NCI-H1930 (cell line): ENCODE measurements at places on chromosomes 1 and 21.
A peak's percentile ranks its signal among the peaks of the same experiment; 100 is the strongest.

DNA sequence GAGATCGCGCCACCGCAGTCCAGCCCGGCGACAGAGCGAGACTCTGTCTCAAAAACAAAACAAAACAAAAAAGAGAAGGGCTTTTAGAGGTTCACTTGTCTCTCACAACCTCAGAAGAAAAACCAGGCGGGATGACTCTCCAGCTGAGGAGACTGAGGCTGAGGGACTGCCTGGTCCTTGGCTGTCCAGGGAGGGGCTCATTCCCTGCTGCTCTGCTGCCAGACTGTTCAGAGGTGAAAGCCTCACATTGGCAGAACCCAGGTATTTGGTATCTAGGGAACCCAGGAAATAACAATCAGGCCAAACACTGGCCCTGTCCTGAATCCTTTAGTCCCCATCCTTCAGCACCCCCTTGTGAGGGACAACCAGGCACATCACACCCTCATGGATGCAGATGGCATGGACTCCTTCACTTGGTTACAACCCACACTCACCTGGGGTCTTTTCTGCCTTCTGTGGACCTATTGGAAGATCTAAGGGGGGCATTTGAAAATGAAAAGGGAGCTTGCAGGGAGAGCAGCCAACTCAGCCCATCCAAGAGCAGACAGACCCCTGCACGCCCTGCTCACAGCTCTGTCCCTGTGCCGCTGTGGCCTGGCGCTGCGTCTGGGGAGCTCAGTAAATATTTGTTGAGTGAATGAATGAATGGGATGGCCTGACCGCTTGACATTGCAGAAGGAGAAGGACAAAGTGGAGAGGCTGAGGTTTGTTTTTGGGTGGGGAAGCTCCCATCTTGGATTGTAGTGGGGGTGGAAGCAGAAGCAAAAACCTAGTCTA lies 33.4 kb downstream of the CD247 start:
- no peak for DNase-seq

- DNase-seq = no peak
Observed at GRCh38 chr21:36388096-36388495, 2.9 kb downstream of the CHAF1B start.

DNA sequence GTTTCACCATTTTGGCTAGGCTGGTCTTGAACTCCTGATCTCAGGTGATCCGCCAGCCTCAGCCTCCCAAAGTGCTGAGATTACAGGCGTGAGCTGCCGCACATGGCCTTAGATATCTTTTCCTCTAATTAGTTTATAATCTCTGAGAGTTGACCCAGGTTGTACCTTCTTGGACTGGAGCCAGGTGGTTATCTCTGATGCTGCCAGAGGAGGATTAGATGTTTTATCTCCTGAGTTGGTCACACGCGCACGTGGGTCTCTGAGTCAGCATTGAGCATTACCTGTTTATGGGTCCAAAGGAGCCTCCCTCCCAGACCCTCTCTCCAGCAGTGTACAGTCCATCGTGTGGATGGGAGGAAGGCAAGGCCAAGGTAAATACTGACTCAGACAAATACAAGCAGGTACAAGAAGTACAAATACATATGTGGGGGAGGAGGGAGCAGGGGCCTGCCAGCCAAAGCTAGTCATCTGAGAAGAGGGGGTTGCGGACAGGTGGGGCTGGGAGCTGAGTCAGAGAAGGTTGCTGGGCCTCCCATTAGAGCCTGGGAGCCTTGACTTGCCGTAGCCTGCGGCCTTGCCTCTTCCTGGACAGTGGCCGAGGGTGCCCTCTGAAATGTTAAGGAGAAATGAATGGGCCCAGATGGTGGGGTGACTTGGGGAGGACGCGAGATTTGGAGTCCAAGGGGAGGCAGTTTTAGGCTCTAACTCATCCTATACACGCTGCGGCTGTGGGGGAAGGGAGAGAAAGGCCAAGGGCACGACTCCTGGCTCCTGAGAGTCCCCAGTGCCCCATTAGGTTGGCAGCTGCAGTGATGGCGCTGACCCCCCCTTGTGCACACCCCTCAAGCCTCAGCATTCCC lies 13.1 kb downstream of the IL6R start:
- DNase-seq = no peak

GRCh38 chr1:243343970-243344937 lies 88.4 kb downstream of the SDCCAG8 start:
- peak; percentile 71 for DNase-seq

GRCh38 chr1:101167891-101168290 lies 68.9 kb upstream of the S1PR1 start:
- DNase-seq = no peak

GRCh38 chr1:1836119-1836518 lies 54.8 kb downstream of the GNB1 start:
- no peak for DNase-seq

GRCh38 chr1:55611123-55611522 lies 396.0 kb upstream of the USP24 start:
- no peak for DNase-seq

- DNase-seq = no peak
Observed at GRCh38 chr1:68975212-68975933, 478.5 kb upstream of the DEPDC1 start.

GRCh38 chr1:205316161-205316566 lies 5.4 kb downstream of the NUAK2 start:
- no peak for DNase-seq

GRCh38 chr1:15023205-15023604 lies 130.3 kb upstream of the TMEM51 start:
- DNase-seq = no peak

DNA sequence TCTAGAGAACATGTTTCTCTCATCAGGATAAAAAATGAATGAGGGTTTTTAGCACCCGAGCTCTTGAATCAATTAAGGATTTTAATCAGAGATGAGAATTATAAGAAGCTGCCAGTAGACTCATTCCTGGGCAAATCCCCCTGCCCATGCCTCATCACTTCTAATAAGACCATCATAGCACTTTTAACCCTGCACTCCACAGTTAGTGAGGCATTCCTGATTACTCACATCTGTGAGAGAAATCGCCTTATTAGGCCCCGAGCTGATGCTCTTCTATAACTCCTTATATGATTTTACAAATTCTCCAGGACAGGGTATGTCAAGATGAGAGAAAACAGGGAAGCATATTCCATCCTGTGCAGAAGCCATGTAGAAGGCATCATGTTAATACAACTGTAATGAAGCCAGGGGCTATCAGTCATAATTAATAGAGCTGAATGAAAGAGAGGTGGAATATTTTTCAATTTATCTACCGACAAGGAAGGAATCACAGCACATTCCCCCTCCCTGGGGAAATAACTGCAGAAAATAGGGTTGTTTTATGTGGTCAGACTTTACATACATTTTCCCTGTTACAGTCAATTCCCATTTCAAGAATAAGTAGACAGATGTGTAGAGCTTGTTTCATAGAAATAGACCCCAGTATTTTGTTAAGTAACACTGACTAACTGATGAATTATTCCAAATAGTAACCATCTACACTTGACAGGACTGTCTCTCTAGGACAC lies 272.7 kb downstream of the HHIPL2 start:
- no peak for DNase-seq

DNA sequence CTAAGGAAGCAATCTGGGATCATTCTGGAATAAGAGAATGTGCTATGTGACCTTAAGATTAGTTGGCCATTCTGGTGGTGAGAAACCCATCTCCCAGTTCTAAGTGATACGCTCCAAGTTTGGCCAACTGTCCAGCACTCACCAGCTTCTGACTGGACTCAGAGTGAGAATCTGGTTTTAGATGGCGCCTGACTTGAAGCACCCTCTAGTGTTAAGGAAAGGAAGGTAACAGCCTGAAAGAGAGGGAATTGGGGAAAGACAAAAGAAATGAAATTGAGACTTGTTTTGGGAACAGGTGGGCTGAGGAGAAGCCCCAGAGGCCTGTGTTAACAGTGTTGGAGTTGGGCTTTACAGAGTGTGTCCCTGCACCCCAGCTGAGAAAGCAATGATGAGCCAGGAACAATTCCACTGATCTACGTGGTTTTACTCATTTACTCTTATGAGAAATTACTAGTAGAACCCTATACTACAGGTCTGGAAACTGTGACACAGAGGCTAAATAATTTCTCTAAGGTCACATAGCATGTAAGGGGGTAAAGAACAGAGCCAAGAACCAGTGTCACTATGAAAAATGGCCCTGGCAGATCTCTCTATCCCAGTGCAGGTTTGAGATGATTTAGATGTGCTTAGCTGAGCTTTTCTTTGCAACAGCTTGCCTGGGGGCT lies 9.3 kb upstream of the FCAMR start:
- no peak for DNase-seq

- DNase-seq = no peak
Observed at GRCh38 chr1:26972390-26972789, 12.1 kb upstream of the KDF1 start.

- no peak for DNase-seq
Observed at GRCh38 chr1:222009105-222009730, 267.3 kb upstream of the DUSP10 start.

- DNase-seq = no peak
Observed at GRCh38 chr1:175157200-175157599, 35.4 kb downstream of the KIAA0040 start.

DNA sequence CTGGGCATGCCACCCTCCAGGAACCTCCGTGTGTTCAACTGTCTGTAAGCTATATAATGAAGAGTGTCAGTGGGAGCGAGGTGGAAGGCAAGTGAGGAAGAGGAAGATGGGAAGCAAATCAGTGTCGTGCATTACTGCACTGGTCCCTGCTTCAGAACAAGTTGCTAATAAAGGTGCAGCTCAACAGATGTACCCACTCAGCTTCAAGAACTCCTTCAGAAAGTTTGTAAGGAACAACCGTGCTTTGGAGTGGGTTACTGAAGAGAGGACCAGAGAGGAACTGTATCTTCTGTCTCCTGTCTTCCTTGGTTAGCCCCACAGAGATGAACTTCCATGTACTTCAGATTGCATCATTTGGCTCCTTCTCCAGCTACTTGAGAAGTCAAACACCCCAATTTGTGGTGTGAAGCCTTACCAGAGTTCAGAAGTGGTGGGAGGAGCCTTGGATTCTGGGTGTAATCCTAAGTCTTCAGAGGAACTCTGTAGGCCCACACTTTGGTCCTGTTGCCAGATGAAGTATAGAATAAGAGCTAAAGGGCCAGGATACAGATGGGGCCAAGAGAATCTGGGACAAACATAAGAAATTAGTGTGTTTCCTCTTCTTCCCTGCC lies 290.5 kb upstream of the PROX1 start:
- DNase-seq = no peak

GRCh38 chr1:204736836-204737235 lies 51.3 kb upstream of the LRRN2 start:
- no peak for DNase-seq

GRCh38 chr21:15559660-15560059 lies 170.1 kb upstream of the USP25 start:
- no peak for DNase-seq

DNA sequence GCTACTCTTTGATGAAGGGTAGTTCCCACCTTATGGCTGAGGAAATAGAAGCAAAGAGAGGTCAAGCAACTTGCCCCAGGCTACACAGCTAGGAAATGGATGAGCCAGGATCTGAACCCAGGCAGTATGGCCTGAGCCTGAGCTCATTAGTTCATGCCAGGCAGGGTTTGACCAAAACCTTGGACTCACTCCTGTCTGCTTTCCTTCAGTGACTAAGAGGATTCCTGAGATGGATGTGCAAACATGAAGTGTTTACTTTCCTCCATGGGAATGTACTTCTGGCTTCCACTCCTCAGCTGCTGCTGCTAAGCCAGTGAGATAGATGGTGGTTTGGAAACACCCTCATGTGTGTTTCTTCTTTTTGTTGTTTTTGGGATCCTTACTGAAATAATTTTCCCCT lies 35.1 kb upstream of the ERRFI1 start:
- no peak for DNase-seq

DNA sequence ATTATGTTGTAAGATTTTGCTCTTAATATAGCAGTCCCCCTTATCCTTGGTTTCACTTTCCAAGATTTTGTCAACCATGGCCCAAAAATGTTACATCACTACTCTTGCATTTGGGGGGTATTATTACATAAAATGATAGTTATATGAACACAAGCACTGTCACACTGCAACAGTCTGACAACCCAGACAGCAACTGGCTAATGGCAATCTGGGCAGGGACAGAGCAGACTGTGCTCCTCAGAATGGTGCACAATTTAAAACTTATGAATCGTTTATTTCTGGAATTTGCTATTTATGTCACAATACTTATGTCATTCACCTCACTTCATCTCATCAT lies 2.1 kb upstream of the IVNS1ABP start:
- no peak for DNase-seq

GRCh38 chr1:30887485-30888315 lies 20.9 kb downstream of the SDC3 start:
- DNase-seq = no peak

DNA sequence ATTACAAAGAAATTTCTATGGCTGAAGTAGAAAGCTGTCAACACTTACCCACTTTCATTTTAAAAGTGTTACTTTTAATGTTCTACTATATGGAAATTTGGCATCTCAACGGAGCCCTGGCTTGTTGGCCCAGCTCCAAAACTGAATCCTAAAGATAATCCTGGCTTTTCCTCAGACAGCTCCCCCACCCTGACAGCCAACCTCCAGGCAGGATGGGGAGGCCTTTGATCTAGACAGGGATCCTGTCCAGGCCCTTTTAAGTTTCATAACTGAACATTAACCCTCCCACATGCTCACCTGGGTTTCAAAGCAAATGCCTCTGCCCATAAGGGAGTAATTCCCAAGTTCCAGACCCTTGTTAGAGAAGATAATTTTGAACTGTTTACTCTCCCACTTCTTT lies 99.3 kb upstream of the RALGPS2 start:
- DNase-seq = no peak

- DNase-seq = no peak
Observed at GRCh38 chr1:61277121-61277690, 194.8 kb downstream of the NFIA start.

- DNase-seq = no peak
Observed at GRCh38 chr1:32926562-32926961, 25.4 kb upstream of the TMEM54 start.

DNA sequence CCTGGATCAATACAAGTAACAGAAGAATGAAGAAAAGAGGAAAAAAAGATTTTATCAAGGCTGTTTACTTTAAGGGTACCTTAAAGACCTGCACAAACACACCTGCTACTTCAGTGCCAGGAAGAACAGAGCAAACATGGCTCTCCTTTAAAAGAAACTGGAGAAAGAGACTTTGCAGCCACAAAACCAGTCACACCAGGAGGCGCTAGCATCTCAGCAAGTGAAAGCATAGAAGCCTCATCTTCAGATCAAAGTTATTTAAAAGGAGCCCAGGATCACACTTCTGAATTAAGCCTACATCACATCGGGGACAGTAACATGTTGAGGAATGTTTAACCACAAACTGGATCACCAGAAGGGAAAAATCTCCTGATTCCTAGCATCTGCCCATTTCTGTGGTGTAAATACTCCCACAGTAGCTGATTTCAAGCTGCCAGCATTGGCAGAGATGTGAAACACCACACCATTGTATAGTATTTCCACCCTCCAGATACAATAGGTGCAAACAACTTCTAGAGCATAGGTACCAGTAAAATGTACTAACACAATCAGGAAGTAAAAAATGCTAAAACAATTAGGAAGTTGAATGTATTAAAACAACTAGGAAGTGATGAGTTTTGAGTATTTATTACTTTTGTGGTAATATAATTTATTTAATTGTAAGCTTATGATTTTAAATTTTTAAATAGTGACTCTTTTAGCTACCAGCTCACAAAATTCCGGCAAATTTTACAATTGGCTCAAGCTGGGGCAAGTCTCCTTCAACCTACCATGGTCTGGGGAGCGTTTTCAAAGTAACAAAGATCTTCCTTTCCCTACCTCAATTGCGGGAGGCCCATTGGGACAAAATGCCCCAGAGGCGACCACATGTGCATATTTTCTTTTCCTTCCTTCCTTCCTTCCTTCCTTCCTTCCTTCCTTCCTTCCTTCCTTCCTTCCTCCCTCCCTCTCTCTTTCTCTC lies 105.3 kb upstream of the CLDN14 start:
- no peak for DNase-seq
